ENCODE measurements at places on chromosomes 2 and 18.

- no peak for DNase-seq
Observed at GRCh38 chr2:2926009-2926857, 451.4 kb downstream of the EIPR1 start.

GRCh38 chr18:43422518-43422917, 145.2 kb upstream of the SYT4 start:
- peak; percentile 69 for DNase-seq

DNA sequence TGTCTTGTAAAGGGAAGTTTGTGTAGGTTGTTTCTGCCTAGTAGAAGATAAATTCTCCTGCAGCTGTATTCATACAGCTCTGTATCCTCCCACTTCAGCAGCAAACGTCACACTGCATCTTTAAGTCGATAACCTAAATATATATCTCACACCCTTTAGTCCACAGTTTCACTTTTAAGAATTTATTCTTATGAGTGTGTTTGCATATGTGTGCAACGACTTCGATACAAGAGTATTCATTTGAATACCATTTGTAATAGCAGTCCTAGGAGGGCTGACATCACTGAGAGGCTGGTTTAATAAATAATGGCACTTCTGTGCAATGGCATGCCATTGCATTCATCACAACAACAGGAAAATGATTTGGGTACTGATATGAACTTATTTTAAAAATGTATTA, 63.8 kb upstream of the MSH6 start:
- DNase-seq, result no peak

DNA sequence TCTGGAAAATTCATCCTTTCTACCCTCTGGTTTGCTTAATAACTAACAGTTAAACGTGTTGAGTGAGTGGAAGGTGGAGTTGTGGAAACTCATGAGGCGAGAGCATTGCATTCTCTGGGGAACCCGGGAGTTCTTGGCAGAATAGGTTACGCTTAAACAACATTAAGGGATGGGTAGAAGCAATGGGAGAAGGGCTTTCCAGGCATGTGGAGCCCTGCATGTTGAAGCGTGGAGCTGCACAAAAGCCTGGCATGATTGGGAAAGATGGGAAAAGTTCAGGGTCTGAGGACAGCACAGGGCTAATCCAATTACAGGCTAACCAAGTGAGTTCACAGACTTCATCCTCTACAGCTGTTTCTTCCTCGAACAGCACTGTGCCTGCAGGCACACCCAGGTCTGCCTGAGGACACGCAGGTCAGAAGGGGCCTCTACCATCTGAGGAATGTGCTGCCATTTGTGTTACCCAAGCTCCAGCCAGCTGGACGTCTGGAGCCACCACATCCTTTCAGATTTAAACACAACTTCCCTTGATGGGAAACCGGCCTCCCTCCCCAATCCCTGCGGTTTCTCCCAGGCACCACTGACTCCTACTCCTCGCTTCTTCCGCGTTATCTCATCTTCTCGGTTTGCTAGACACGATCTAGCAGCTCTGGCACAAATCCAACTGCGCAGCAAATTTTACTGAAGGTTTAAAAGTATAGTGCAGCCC, 164.2 kb downstream of the ANTXR1 start:
- no peak for DNase-seq

- no peak for DNase-seq
Observed at GRCh38 chr2:38765149-38765548, 12.9 kb upstream of the GEMIN6 start.

DNA sequence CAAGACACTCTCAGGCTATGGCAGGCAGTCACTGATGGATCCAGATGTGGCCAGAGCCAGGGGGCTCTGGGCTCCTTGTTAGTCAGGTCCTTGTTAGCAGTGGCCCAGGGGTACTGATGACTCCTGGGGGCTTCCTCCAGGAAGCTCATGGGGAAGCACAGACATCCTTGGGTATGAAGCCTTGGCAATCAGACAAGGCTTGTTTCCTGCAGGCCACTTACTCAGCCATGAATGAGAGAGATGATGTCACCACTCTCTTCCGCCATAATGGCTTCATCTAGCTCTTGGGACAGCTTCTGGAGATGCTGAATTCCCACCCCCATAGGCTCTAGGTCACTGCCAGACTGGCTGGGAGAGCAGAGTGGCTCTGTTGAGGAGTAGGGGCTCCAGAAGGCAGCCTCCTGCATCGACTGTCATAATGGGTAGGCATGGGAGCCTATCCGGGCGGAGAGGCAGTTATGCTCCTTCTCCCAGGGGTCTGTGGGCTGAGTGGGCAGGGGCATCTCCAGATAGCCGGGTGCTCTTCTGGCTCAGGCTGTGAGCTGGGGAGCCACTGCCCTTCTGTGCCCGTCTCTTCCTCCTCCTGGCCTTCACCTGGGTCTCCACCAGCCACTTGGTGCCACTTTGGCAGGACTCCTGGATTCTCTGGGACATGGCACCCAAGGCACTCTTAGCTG, 40.2 kb upstream of the BMPR2 start:
- DNase-seq, result no peak

Data from NCI-H345 (cell line).